ENCODE measurements at places on chromosomes 5 and 9. TPM values are rescaled to one million over a fixed set of nuclear protein-coding genes. Genes with fewer than 3 reads are reported as not detected.

- DNase-seq = no peak
These were observed 255.6 kb upstream of the SLC30A5 start for GRCh38 chr5:68838157-68838718.

Gene OBP2B
- polyA plus RNA-seq = not detected

GRCh38 chr9:126372716-126373115 is 46.1 kb downstream of the MVB12B start:
- DNase-seq = no peak

DNA sequence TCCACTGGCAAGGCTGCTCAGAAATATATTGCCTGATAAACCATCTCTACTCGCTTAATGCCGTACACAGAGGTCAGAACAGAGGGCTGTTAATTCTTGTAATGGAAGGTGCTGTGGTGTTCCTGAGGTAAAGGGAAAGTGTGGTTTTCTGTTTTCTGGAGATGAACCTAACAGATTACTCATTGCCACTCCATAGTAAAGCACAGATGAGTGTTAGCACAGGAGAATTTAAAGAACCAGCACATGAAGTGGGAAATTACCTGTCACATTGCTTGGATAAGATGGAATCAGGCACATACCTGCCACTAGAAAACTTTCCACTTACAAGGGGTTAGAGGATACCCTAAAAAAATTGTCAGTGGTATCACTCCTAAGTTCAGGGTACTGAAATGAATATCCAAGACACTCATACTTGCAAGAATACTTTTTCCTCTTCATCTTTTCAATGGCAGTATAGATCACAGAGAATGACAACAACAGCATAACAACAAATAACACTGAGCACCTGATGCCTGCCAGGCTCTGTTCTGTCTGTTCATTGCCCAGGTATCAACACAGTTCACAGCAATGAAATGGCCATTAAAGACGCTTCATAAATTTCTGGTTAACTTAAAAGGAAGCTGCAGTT is 152.9 kb upstream of the GNA14 start:
- DNase-seq = no peak

DNA sequence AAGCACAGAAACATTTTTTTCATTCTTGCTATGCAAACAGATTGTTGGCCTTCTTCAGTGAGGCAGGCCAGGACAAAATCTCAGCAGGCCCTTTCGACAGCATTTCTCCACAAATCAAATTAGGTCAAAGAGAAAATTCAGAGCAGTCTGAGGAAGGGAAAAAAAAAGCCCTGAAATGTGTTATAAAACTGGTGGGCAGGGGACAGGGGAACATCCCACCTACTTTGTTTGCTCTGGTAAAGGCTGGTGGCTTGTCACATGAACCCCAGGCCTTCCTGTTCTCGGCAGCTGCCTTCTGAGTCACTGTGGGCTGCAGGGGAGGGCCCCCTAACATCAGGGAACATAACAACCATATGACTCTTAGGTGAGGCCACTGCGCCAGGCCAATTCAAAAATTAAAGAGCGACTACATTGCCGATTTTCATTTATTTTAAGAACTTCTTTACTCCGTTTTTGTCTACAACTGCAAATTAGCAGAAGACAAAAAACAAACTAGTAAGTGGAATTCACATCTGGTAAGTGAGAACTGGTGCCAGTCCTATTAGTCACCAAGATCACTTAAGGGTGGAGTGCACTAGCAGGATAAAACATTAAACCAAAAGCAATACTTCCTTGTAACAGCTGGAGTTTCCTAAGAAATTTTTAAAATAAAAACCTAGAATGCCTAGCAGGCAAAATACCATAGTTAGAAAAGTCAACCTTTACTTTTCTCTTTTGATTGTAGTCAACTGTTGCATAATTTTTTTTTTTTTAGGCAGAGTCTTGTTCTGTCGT is 46.2 kb upstream of the DENND4C start:
- DNase-seq = peak; percentile 90

DNA sequence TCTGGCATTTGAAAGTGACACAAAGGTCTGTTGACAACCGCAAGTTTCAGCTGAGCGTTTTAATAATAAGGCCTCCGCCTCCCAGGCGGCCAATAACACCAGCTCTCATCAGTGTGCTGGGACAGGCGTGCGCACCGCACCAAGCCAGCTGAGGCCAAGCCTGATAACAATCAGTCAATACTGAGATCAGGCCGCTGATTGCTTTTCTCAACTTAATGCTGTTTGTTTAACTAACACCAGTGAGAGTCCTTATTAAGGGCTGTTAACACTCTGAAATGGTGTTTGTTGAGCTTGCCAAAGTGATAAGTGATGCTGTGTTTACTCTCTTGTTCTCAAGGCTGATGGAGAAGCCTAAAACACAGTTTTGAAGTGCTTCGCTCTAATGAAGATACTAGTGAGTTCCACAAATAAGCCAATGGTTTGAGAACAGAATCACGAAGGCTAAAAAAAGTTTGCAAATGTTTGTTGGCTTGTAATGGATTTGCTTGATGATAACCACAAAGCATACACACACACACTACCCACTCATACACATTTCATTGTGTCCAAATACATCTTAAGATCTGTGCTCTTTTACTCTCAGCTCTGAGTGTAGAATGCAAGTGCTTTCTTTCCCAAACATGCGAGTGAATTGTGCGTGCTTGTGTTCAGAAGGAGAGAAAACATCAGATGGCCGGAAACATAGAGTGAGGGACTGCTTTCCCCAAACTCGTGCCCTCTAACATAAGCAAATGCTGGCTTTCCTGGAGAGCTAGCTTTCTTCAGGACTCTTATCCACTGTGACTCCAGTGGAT is 330.4 kb upstream of the KLF4 start:
- peak; percentile 63 for DNase-seq

GRCh38 chr9:69174616-69175463 is 763 bp downstream of the TJP2 start:
- peak; percentile 72 for DNase-seq

DNA sequence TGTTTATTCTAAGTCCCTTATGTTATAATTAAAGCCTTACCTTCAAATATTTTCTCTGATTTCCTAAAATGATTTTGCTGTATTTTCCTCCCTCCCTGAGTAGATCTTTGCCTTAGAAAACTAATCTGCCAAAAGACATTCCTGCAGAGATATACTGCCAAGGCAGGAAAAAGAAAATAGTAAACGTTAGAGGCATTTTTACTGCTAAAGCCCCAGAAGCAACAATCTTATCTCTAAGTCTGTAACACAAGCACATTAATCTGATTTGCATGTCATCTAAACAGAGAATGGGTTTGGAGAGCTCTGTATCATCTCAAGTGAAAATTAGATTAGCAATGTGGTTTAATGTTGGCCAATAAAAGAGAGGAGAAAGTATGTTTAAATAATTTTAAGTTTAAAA is 847.7 kb downstream of the MAT2B start:
- DNase-seq = no peak

Gene CMYA5
- polyA plus RNA-seq = 5.9 TPM

GRCh38 chr5:112002376-112002775 is 245.4 kb upstream of the NREP start:
- DNase-seq = no peak

DNA sequence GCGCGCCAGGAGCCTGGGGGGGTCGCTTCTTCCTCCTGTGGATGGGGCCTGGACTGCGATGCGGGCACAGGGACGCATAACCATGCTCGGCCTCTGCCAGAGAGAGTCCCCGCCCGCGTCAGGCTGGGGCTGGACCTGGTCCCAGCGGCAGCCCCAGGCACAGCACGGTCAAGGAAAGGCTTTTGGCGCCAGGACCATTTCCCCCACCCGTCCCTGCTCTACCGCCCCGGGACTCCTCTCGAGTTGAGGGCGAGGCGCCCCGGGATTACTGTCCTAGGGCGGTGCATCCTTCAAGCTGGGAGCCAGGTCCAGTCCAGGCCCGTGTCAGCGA is 341 bp downstream of the MXD3 start:
- no peak for DNase-seq

GRCh38 chr9:18776836-18777820 is 255.9 kb downstream of the SAXO1 start:
- no peak for DNase-seq

GRCh38 chr9:82998409-82998808 is 64.5 kb downstream of the RASEF start:
- no peak for DNase-seq

Gene CD74
- polyA plus RNA-seq = 149 TPM

DNA sequence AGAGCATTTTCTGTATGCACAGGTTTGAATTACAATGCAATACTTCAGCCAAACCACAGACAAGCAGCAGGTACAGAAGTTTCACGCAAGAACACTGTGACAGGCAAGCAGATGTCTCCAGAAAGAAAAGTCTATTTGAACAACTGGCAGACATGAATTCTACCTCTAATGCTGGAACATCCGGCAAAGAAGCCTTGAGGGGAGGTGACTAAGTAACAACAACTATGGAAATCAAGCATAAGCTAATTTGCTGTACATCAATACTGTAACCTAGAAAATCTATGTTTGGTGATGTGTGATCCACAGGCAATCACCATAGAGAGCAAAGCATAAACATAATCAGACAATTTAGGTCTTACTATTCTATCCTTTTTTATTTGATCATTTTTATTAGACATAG is 65.5 kb downstream of the PLK2 start:
- DNase-seq = no peak

- DNase-seq = no peak
These were observed 724.3 kb downstream of the PRELID2 start for GRCh38 chr5:145110834-145111233.

GRCh38 chr5:35162848-35163709 is 67.2 kb downstream of the PRLR start:
- no peak for DNase-seq

DNA sequence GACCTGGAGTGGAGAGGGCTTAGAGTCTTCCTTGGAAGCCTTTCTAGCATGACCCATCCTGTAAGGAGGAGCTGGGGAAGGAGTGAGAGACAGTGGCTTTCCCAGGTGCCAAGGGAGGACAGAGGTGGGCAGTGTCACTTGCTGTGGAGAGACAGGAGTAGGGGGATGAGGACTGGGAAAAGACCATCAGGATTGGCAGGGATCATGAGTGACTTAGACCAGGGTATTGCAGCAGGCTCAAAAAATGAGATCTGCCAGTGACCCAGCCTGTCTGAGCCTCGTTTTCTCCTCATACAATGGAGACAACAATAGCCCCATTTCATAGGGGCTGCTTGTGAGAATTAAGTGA is 2.4 kb downstream of the TMOD1 start:
- no peak for DNase-seq

- DNase-seq = no peak
These were observed 17.2 kb upstream of the DPM2 start for GRCh38 chr9:127954831-127955293.

GRCh38 chr9:106052735-106053134 is 358.4 kb downstream of the TMEM38B start:
- DNase-seq = no peak

Gene FAM153A
- polyA plus RNA-seq = 0.35 TPM

GRCh38 chr9:20683351-20684034 is 566 bp upstream of the FOCAD start:
- no peak for DNase-seq

DNA sequence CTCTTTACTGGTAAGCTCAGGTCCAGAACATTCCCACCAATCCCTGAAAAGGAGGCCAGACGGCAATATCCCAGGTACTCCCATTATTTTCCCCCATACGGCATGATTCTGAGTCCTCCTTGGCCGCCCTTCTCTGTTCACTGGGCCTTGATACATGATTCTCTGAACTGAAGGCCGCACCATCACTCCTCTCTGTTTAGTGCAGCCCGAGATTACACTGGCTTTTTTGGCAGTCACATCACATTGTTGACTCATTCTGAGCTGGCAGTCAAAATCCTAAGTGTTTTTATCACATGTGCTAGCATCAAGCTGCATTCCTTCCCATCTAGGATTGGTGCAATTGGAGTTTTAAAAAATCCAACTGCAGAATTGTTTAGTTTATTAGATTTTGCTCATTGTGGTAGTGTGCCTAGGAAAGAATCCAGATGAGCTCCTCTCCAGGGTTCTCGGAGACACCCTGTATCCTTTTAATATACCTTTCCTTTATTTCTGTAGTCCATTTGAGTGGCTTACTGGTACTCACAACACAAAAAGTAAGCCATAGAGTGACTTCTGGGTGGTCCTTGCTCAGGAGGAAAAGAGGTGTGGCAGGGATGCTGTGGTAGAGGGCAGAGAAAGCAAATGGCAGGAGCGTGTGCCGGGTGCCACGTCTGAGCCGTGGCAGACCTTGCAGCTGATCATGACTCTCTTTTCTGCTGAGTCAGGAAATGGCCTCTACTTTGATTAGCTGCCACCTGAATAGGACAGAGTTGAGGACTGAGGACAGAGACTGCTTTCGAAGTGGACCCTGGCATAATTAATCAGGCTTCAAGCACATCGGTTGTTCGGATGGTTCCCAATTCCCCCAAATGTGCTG is 121.1 kb upstream of the IL12B start:
- no peak for DNase-seq

DNA sequence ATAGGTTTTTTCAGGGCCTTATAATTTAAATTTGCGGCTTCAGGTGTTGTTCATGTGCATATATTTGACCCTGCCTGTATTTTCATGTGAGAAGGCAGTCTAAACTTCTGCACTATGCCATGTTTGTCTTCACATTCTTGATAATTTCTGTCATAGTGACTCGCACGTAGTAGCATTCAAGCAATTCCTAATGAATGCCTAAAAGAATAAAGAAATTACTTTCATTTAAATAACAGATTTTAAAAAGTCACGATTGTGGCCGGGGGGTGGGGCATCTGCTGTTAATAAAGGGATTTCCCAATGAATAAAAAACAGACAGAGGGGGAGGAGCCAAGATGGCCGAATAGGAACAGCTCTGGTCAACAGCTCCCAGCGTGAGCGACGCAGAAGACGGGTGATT is 318.0 kb downstream of the ADAMTS6 start:
- DNase-seq = no peak

DNA sequence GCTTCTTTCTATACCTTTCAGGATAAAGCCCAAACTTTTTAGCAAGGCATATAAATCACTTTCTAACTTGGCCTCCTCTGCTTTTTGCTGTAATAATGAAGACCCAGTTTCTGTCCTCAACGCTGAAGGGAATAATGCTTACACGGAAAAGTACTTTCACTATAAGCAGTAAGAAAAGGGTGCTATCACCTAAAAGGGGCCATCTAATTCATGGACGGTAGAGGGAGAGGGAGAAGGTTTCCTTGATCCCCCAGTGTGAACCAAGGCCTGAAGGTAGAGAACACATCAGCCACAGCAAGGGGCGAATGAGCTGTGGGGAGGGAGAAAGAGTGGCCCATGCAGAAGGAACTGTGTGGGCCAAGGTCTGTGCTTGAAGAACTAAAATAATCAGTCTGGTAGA is 417.7 kb upstream of the CLINT1 start:
- no peak for DNase-seq
